ENCODE measurements at places on chromosomes 13 and 19.

DNA sequence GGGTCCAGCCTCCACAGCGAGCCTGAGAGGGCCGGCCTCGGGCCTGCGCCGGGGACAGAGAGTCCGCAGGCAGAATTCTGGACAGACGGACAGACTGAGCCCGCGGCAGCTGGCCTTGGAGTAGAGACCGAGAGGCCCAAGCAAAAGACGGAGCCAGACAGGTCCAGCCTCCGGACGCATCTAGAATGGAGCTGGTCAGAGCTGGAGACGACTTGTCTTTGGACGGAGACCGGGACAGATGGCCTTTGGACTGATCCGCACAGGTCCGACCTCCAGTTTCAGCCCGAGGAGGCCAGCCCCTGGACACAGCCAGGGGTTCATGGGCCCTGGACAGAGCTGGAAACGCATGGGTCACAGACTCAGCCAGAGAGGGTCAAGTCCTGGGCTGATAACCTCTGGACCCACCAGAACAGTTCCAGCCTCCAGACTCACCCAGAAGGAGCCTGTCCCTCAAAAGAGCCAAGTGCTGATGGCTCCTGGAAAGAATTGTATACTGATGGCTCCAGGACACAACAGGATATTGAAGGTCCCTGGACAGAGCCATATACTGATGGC lies 490 bp downstream of the ITPKC start:
- DNase-seq = no peak

GRCh38 chr13:80684217-80684991 lies 343.5 kb upstream of the SPRY2 start:
- no peak for DNase-seq

DNA sequence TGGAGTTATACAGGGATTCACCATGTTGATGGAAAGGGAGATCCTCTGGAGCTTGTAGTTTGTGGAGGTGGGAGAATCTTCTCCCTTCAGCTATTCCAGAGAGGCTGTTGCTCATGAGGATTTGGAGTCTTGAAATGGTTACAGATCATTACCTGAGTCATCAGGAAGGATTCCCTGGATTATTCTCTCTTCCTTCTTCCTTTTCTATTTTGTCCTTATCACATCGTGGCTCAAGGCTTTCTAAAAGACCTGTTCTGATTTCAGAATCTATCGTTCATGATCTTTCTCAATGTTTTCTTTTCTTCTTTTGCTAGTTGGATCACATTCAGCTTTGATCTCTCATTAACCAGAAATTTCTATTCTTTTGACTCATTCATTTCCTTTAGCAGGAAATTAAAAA lies 196.0 kb downstream of the KLF5 start:
- peak; percentile 28 for DNase-seq

DNA sequence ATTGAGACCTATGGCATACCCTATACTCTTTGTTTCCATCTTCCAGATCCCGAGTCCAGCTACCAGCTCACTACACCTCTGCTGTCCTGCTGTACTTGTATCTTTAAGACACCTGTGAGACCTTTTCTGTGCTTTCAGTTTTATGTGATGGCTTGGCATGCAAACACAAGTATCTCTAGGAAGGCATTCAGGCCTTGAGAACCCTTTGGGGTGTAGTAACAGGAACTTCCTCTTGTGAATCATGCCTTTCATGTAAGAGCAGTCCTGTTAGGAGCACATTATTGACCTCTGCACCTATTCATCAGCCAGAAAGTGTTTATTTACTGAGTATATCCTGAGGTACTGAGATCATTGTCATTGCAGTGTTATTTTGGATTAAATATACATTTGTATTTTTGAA lies 87.0 kb upstream of the HTR2A start:
- peak; percentile 20 for DNase-seq

- DNase-seq = no peak
Observed at GRCh38 chr13:33452873-33453517, 167.4 kb upstream of the STARD13 start.

- DNase-seq = no peak
Observed at GRCh38 chr19:3970313-3970807, 539 bp downstream of the DAPK3 start.

GRCh38 chr13:107376341-107377125 lies 808.6 kb upstream of the ARGLU1 start:
- DNase-seq = no peak

GRCh38 chr13:44810061-44810840 lies 179.0 kb downstream of the NUFIP1 start:
- DNase-seq = peak; percentile 28

DNA sequence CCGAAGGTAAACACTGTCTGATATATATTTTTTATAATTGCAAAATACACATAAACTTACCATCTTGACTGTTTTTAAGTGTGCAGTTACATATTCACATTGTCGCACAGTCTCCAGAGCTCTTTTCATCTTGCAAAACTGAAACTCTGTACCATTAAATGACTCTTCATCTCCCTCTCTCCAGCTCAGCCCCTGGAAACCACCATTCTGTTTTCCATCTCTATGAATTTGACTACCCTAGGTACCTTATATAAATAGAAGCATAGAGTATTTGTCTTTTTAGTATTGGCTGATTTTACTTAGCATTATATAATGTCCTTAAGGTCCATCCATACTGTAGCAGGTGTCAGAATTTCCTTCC lies 45.8 kb downstream of the LRCH1 start:
- DNase-seq = no peak

GRCh38 chr13:40376296-40376849 lies 290.1 kb downstream of the FOXO1 start:
- no peak for DNase-seq

- no peak for DNase-seq
Observed at GRCh38 chr13:38328699-38329098, 21.0 kb upstream of the UFM1 start.

GRCh38 chr19:34832581-34833112 lies 59.6 kb upstream of the ZNF599 start:
- DNase-seq = no peak

DNA sequence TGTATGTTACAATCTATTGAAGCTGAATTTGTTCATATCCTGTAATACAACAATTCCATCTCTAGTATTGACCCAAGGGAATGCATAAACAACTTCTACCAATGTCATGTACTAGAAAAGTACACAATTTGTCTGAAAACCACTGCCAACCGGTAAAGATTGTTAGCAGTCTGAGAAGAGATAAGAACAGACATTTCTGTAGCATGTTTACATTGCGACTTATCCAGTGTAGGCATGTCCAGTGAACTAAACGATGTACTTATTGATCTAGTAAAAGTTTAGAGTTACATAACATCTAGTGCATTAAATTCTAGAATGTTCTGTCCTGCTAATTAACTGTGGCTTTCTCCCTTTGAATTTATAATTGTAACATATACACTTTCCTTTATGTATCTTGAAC lies 425.9 kb downstream of the SLITRK6 start:
- DNase-seq = no peak
